Stimulated activated CD8-positive, alpha-beta memory T cell treated with anti-CD3 and anti-CD28 coated beads, Interleukin-4, amount 100 ng/mL, for 4 hours (primary cell): ENCODE measurements at places on chromosomes 5 and 9.

- DNase-seq, result no peak
Observed at GRCh38 chr9:104969116-104969515, 41.2 kb upstream of the ABCA1 start.

DNA sequence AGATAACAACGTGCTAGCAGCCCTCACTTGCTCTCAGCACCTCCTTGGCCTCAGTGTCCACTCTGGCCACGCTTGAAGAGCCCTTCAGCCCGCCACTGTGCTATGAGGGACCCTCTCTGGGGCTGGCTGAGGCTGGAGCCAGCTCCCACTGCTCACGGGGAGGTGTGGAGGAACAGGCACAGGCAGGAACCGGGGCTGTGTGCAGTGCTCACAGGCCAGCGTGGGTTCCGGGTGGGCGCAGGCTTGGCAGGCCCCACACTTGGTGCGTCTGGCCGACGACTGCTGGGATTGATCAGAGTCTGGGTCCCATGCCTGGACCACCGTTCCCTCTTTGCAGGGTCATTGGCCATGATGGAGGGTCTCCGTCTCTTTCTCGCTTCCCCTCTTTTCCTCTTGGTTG, 194.3 kb upstream of the GRAMD2B start:
- no peak for DNase-seq

- no peak for DNase-seq
Observed at GRCh38 chr9:94014066-94014654, 59.0 kb upstream of the BARX1 start.

GRCh38 chr5:114504560-114504959, 142.7 kb downstream of the KCNN2 start:
- no peak for DNase-seq

- DNase-seq, result no peak
Observed at GRCh38 chr5:127840198-127840524, 137.0 kb downstream of the CCDC192 start.

- DNase-seq, result no peak
Observed at GRCh38 chr9:24899463-24899862, 353.8 kb upstream of the IZUMO3 start.

- no peak for DNase-seq
Observed at GRCh38 chr5:148437249-148437648, 53.5 kb downstream of the FBXO38 start.

DNA sequence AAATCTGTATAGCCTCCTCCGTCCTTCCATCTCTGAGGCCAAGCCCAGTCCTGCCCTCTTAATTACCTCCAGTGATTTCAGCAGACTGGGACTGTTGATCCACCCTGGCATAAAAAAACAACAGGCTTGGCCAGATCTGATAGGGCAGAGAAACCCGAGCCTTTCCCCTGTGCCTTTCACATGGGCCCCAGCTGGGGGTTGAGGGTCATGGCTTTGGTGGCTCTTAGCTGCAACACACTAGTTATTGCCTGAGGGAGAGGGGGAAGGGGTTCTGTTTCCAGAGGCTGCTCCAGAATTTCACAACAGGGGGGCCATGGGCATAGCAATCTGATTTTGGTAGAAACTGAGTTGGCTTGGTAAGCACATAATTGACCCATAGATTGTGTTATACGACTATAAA, 21.2 kb upstream of the PANK3 start:
- no peak for DNase-seq

DNA sequence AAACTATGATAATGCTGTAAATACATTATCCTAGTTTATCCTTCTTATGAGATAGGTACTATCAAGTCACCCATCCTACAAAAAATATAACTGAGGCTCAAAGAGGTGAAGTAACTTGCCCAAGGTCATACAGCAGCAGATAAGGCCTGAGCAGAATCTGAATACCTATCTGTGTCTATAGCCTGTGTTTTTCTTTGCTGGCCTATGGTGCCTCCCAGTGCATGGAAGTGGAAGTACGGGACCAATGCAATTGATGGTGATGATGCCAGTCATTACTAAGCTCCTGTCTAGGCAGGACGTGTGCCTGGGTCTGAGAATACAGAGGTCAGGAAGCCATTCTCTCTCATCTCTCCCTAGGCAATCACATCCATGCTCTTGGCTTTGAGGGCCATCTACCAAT, 67.8 kb downstream of the FAT2 start:
- DNase-seq, result no peak

- DNase-seq, result no peak
Observed at GRCh38 chr5:141761-142160, 49.5 kb upstream of the LRRC14B start.

- no peak for DNase-seq
Observed at GRCh38 chr9:108645520-108645919, 210.3 kb downstream of the ACTL7B start.

DNA sequence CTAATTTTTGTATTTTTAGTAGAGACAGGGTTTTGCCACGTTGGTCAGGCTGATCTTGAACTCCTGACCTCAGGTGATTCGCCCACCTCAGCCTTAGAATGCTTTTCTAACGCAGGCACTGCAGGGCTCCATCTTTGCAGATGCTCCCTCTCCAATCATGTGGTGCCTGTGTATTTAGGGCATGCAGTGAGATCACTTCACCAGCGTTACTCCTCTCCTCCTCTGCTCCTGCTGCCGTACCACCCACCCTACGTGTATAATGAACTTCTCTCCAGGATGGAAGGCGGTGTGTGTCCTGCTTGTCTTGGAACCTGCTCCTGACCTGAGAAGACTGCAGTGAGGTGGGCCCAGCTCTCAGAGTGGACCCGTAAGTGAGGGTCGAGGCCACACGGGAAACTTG, 13.6 kb upstream of the CFAP157 start:
- DNase-seq, result no peak

- no peak for DNase-seq
Observed at GRCh38 chr9:120043448-120043847, 536.5 kb downstream of the CDK5RAP2 start.

GRCh38 chr5:38968665-38969064, 105.5 kb downstream of the RICTOR start:
- no peak for DNase-seq

- DNase-seq, result no peak
Observed at GRCh38 chr5:157484768-157485167, 24.8 kb downstream of the NIPAL4 start.

DNA sequence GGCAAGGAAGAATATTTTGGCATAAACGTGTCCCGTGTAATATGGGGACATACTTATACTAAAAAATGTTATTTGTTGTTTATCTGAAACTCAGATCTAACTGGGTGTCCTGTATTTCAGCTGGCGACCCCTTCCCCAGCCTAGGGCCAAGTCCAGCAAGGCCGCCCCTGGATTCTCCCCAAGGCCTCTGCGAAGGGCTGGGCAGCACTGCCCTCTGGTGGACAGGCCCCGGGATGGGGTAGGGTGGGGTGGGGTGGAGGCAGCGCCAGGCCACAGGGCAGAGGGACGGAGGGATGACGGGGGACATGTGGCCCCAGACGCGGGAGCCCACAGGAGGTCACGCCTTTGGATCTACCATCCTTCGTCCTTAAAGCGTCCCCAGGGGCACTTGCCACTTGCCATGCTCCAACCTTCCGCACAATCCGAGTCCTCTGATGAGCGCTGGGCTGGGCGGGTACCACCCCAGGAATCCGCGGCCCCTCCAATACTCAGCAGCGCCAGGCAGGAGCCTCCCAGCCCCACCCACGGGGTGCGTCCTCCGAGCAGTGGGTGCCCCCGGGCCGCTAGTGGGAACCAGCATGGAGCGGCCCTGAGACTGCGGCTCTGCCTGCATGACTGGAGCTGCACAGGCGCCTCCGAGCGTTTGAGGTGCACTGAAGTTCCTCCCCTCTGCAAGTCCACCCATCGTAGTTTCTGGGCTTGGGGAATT, 7.1 kb upstream of the AGPAT2 start:
- DNase-seq, result no peak

DNA sequence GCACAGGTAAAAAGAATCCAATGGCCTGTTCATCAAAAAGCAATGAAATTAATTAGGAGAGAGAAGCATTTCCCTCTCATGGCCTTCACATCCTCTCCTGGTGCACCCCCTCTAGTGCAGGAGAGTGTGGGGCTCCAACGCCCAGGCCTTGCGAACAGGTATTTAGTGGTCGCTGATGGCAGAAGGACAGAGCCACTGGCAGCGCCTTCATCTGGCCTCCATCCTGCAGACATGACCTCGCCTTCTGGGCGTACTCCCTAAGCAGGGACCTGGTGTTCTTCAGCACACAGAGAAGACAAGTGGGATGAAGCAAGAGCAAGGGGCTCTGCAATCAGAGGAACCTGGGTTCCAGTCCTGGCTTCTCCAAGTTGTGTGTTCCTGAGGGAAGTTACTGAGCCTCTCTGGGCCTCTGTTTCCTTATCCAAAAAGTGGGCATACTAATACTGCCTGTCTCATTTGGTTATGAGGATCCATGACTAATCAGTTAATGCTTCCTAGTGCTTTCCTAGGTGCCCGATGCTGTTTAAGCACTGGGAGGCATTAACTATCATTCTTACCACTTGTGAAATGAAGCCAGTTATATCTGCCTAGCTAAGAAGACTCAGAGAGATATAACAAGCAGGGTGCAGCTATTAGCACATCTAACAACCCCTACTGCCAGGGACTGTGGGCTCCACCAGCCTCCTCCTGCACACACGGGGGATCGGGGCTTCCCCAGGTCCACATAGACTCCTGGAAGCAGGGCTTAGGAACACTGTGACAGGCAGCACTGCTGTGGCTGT, 77.3 kb downstream of the SEMA4D start:
- DNase-seq, result no peak

DNA sequence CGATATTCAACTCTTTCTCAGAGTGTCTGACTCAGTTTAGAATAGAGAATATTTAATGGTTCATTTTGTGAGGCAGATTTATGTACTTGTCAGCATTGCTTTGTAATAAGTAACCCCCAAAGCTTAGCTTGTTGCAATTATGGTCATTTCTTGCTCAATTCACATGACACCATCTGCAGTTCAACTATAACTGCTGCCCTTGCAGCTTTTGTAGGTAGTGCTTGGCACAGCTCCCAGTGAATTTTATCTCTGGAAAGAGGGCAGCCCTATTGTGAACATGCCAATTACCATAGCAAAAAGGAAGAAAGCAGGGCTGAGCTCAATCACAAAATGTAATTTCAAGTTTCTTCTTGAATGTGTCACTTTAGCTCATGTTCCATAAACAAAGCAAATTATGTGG, 1587.7 kb upstream of the ACO1 start:
- DNase-seq, result no peak

DNA sequence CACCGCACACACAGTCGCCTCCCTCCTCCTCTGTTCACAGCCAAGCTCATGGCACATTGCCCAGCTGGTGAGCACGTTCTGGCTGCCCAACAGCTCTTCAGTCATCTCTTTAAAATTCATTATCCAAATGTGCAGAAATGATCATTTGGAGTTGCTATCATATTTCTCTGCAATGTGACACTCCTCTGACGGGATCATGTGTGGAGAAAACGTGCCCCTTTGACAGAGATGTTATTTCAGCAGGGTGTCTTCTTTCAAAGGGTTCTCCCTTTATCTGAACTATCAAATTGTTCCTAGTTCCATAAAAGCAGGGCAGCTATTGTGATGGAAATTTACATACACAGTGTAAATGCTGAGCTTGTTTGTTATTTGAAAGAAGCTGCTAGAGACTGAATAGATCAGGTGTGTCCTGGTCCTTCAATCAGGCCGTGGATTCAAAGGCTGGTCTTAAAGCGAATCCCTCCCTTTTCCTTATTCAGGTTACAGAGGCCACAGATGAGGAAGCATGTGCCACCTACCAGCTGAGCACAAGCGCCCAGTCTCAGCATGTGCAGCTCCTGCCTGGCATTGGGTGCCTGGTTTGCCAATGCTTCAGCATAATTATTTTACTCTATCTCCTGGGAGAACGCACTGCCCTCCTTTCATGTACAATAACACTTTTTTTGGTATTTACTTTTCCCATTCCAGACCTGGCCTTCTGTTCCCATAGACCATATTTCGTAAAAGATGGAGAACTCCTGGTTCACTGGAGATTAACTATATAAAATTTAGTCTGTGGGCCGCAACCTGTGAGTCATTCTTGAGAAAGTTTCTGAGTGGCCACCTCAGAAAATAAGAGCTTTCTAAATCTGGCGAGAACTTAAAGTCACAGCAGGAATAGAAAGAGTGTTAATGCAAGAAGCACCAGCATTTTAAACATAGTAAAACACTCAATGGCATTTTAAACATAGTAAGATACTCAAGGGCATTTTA, 433.7 kb downstream of the ENC1 start:
- DNase-seq, result no peak

DNA sequence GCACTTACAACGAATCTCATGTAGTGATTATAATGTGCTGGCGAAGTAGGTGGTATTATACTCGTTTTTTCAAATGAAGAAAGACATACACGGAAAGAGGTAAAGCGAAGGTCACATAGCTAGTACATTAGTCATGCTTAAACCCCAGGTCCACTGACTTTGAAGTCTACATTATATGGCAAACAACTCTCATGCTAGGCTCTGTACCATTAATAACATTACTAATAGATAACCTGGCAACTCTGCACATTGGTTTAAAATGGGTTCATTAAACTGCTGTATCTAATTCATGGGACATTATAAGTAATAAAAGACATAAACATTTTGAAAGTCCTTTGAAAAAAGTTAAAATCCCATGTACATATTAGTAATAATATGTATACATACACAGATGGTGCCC, 21.2 kb downstream of the FYB1 start:
- no peak for DNase-seq

GRCh38 chr5:126139086-126139485, 284.1 kb upstream of the GRAMD2B start:
- no peak for DNase-seq

DNA sequence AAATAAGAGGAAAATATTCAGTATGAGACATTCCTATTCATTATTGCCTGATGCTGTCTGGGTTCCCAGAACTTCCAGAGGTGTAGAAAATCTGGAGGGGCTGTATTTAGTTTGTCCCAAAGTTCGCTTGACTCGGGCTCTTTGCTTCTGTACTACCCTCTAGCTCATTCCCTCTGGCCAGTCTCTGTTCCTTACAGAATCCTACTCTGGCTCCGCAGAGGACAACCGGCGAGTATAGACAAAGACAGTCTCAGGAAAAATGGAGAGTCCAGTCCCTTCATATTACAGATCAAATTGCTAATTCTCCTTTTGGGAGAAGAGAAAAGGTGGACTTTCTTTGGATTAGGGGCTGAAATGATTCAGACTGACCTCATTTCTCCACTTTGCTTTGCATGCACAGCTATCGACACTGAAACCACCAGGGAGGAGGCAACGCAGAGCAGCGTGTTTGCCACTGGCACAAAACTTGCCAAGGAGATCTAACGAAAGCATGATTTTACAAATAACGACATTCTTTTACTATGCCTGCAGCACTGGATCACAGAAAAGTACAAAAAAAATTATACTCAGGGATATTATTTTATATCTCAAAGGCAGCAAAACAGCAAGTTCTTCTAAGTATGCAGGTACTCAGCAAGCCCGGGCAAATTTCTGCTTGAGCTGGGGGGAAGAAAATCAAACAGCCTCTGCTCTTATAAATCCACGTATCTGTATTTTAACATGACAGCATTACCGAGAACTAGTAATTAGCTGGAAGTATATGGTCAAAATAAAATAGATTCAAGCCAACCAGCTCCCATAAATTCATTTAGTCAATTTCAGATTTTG, 279.7 kb downstream of the NPR3 start:
- no peak for DNase-seq
